H7 (cell line): ENCODE measurements at places on chromosomes 13 and 19. TPM values are rescaled to one million over a fixed set of nuclear protein-coding genes. Genes with fewer than 3 reads are reported as not detected.
A peak's percentile ranks its signal among the peaks of the same experiment; 100 is the strongest.

Gene LRP3
- total RNA-seq: 54.8 and 57.7 TPM in 2 replicates

DNA sequence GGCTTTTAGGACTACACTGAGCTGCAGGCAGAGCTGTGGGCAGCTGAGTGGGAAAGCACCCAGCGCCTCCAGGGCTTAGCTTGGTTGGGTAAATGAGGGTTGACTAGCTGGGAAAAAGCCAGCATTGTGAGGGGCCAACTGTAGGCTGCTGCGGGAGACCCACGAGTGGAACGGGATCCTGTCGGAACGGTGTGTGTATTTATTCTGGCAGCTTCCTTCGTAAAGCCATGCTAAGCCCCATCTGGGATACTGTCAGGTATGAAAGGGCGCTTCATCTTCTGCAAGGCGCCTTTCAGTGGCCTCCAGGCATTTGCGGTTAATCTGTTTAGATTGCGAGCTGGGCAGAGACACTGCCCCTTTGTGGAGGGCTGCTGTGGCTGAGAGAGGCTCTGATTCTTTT is 39.5 kb upstream of the CNMD start:
- DNase-seq: no peak

- no peak for DNase-seq
These were observed 607.6 kb downstream of the PCDH17 start for GRCh38 chr13:58238972-58239773.

Gene URAD
- total RNA-seq: not detected in 2 replicates

Gene KIR3DL2
- total RNA-seq: not detected in 2 replicates

Gene ICAM4
- total RNA-seq: 1.7 and 2.4 TPM in 2 replicates

Gene C19orf73
- 1.4 and 3.2 TPM in 2 replicates for total RNA-seq

DNA sequence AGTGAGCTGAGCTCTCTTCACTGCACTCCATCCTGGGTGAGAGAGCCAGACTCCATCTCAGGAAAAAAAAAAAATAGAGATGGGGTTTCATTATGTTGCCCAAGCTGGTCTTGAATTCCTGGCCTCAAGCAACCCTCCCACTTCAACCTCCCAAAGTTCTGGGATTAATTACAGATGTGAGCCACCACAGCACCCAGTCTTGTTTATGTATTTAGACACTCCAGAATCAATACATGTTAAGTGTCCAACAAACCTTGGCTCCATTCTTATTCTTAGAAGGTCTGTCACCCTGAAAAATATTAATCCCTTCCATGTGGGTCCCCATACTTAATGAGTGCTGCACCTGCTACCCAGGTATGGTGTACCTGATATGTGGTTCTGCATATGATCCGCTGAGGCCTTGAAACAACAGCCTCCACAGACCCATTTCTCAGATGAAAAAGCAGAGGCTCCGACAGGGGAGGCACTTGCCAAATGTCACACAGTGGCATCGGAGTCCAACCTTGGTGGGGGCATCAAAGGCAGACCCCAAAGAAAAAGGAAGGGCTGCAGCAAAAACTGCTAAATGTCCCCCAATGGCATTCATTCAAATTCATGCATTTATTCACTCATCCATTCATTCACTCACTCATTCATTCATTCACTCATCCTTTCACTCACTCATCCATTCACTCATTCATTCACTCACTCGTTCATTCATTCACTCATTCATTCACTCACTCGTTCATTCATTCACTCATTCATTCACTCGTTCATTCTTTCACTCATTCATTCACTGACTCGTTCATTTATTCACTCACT is 16.7 kb downstream of the TICAM1 start:
- DNase-seq: no peak

- no peak for DNase-seq
These were observed 22.1 kb downstream of the CAPN12 start for GRCh38 chr19:38721979-38722773.

Gene LILRA1
- not detected in 2 replicates for total RNA-seq

DNA sequence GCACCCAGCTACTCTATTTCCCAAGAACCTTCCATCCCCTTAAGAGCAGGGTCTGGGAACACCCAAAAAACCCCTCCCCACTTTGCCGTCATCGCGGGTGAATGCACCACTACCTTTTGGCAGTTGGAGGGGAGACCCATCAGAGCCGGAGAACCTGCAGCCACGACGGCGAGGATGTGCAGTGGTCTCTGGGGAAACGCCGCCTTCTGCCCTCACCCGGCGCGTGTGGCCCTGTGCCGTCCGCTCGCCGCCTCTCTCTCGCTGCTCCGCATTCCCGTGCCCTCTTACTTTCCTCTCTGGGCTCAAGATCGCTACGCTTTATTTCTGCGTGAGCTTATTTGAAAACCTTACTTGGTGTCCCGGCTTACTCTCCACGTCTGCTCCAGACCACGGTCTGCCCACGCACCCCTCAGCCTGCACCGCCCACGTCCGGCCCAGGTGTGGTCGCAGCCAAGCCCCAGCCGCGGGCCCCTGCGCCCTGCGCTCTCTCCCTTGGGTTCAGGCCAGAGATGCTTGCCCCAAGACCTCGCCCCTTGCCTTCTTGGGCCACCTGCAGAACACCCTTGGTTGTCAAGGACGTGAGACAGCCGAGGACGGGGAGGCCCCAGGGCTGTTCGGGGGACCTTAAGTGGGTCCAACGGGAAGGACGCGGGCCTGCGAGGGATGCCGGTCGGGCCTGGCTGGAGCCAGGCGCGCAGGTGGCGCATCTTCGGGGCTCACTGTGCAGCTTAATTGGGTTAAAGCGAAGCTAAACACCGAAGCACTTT is 2.0 kb upstream of the MAB21L1 start:
- DNase-seq: peak; percentile 68

- DNase-seq: no peak
These were observed 30.8 kb downstream of the CBY2 start for GRCh38 chr13:45732916-45733315.

Gene ZNF584
- 3.7 and 10.2 TPM in 2 replicates for total RNA-seq

GRCh38 chr13:106462710-106463109 is 72.8 kb downstream of the EFNB2 start:
- no peak for DNase-seq

- no peak for DNase-seq
These were observed 113.8 kb downstream of the TBC1D4 start for GRCh38 chr13:75368167-75368566.

Gene FBXO27
- 4.0 and 5.5 TPM in 2 replicates for total RNA-seq

DNA sequence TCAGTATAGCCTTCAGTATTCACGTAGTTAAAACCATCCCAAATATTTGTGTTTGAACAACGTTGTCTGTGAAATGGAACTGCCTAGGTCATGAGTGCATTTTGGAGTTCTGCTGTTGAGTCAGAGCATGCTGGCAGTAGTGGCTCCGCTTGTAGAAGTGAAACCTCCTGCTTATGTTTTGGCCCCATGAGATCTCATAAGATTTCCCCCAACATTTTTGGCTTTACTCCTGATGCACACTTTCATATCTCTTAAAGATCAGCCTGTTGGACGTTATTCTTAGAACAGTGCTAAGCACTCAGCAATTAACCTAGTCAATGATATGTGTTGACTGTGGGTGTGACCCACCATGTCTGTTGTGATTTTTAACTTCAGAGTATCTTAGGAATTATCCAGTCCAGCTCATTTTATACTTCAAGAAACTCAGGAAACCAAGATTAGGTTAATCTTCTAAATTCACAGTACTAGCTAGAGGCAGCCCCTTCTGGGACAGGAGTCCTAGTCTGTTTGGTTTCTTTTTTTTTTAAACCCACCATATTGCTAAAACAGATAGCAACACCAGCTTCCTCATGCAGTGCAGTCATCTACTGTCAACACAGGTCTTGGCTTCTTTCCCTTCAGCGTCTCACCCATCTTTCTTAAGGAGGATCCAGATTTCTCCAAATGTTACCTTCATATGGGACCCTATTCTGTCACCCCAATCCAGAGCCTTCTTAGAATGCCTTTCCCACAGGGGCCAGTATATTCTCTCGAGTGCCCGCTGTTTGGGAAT is 26.2 kb downstream of the RAP2A start:
- DNase-seq: no peak

GRCh38 chr19:23095418-23095817 is 21.4 kb upstream of the ZNF730 start:
- DNase-seq: no peak

Gene AP1M2
- 16.4 and 23.7 TPM in 2 replicates for total RNA-seq

DNA sequence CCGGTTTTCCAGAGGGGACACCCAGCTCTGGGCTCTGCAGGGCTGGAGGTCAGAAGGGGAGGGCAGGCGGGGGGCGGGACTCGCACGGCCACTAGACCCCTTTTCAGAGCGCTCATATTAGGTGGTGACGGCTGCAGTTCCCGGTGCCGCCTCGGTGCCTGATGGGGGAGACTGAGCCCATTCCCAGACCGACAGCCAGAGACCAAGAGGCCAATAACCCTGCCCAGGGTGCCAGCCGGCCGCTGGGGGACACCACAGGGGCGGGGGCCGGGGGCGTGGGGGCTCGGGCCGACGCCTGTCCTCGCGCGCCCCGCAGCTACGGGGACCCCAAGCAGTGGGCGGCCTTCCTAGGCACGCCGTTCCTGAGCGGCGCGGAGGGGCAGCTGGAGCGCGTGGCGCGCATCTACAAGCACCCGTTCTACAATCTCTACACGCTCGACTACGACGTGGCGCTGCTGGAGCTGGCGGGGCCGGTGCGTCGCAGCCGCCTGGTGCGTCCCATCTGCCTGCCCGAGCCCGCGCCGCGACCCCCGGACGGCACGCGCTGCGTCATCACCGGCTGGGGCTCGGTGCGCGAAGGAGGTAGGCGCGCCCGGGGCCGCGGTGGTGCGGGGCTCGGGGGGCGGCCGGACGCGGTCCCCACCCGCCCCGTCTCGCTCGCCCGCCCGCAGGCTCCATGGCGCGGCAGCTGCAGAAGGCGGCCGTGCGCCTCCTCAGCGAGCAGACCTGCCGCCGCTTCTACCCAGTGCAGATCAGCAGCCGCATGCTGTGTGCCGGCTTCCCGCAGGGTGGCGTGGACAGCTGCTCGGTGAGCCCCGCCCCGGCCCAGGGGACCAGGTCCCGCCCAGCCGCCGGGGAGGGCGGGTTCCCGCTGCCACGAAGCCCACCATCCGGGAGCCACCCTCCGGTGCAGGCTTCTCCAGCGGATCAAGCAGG is 2.4 kb downstream of the TIMM13 start:
- peak; percentile 93 for DNase-seq

DNA sequence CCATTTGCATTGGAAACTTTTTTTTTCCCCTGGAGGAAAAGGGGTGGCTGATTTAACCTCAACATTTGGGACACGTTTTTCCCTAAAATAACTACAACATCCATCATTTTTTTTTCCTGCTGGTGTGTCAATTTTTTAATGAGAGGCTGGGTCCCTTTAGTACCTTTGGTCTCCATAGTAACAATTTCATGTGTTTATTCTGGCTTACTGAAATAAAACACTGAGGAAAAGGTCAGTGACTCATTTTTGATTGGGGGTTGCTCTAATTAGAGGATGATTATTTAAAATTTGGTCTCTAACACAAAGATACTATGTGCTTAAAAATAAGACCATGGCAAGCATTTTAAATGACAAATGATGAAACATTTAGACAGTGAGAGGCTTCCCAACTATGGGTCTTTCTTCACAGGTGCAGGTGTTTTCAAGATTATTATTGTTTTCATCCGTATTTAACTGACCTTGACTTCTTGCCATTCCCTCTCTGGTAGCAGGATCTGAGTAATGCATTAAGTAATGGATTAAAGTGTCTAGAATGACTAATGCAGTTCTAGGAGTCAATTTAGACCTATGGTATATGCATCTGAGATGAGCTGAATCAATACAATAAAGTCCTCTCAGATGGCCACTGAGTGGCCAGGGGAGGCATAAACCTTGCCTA is 406.4 kb downstream of the KCNRG start:
- DNase-seq: no peak

DNA sequence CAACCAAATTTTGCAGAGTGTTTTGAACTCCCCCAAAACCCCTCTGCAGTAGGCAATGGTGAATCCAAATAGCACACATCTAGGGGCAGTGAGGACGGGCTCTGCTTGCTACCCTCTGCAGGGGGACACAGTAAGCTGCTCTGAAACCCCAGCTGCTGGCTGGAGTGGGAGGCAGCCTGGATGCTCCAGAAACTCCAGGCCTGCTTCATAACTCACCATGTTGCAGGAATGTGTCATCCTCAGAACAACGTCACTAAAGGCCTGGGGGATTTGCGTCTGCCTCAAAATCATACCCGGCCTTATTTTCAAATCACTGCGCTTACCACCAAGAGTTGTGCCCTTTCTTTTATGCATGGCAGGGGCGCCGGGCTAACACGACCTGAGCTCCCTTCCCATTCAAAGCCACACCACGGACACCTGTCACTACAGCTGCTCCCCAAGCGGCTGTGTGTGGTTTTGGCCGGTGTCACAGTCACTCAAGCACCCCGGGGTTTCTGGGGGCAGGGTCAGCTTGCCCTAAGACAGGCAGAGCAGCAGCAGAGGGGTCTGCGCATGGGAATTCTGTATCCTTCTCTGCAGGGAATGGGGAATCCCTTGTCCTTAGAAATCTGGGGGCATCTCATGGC is 93.9 kb downstream of the TSHZ3 start:
- no peak for DNase-seq

Gene WASF3
- 19.1 and 26.9 TPM in 2 replicates for total RNA-seq

- DNase-seq: peak; percentile 48
These were observed 25.4 kb upstream of the GPR12 start for GRCh38 chr13:26785838-26786630.

DNA sequence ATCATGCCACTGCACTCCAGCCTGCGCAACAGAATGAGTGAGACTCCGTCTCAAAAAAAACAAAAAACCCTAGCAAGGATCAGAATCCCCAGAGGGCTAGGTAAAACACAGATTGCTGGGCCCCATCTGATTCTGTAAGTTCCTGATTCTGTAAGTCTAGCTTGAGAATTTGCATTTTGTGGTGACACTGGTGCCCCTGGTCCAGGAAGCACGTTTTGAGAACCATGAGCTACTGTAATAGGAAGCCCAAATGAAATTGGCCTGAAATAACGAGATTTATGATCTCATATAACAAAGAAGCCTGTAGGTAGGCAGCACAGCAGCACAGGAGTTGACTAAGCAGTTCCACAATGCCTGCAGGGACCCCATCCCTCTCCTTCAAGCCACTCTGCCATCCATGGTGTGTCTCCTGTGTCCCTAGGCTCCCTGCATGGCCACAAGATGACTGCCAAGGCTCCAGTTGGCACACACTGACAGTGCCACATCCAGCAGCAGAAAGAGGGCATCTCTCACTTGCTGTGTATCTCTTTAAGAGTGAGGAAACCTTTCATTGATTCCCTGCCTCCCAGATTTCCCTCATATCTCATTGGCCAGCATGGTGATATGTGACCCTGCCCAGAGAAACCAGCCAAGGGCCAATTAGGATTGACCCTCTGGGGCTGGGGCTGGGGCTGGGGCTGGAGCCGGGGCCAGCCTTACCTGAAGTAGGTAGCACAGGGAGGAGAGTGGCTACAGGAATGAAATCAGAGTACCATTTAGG is 21.7 kb downstream of the SIPA1L3 start:
- DNase-seq: peak; percentile 80

Gene PLA2G4C
- total RNA-seq: not detected in 2 replicates

Gene VWA8
- total RNA-seq: 11.1 and 15.2 TPM in 2 replicates

Gene F10
- total RNA-seq: 1.3 and 2.1 TPM in 2 replicates

GRCh38 chr13:84684804-84685203 is 802.5 kb upstream of the SLITRK1 start:
- no peak for DNase-seq

GRCh38 chr13:112446347-112446861 is 70.2 kb downstream of the SPACA7 start:
- DNase-seq: peak; percentile 59

Gene NANOS3
- total RNA-seq: not detected in 2 replicates

GRCh38 chr19:39334444-39334976 is 1.3 kb downstream of the GMFG start:
- no peak for DNase-seq

Gene UPF3A
- 25.0 and 47.7 TPM in 2 replicates for total RNA-seq
